ENCODE measurements at places on chromosomes 7 and 10.

DNA sequence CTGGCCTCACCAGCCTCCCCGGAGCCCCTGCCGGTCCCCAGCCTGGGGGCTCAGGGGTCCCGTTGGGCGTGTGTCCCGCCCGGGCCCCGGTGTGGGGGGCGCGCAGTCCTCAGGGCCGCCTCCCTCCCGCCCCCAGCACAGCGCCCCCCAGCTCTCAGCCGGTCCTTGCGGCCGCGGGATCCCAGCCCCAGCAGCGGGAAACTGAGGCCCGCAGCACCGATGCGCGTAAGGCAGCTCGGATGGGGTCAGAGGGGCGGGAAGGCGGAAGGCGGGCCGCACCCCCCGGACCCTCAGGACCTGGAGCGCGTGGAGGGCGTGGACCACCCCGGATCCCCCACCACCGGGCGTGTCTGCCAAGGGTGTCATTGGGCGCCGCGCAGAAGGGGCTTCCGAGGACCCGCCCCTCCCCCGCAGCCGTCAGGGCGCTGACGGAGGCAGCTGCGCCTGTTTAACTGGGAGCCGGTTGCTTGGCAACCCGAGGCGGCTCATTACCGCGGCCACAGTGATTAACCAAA lies 14.9 kb downstream of the UNCX start:
- no peak for DNase-seq

GRCh38 chr10:58050575-58050974 lies 217.1 kb downstream of the IPMK start:
- no peak for DNase-seq

DNA sequence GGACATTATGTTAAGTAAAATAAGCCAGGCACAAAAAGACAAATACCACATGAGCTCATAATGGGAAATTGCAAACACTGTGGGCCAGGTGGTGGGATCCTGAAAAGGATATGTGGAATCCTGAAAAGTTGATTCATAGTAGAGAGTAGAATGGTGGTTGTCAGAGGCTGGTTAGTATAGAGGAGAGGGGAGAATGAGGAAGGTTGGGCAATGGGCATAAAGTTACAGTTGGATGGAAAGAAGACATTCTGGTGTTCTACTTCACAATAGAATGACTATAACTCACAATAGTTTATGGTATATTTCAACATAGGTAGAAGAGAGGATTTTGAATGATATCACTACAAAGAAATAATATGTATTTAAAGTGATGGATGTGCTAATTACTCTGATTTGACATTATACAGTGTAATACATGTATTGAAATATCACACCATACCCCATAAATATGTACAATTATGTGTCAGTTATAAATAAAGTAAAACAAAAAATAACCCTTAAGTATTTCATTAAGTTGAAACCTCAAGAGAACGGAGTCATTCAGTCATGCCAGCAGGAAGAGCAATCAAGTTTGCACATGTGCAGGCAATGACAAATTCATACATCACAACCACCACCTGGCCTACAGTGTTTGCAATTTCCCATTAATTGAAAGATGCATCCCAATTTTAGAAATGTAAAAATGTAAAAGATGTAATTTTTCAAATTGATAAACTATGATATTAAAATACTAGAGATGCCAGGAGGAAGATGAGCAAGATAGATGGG lies 156.7 kb downstream of the MAGI2 start:
- no peak for DNase-seq

DNA sequence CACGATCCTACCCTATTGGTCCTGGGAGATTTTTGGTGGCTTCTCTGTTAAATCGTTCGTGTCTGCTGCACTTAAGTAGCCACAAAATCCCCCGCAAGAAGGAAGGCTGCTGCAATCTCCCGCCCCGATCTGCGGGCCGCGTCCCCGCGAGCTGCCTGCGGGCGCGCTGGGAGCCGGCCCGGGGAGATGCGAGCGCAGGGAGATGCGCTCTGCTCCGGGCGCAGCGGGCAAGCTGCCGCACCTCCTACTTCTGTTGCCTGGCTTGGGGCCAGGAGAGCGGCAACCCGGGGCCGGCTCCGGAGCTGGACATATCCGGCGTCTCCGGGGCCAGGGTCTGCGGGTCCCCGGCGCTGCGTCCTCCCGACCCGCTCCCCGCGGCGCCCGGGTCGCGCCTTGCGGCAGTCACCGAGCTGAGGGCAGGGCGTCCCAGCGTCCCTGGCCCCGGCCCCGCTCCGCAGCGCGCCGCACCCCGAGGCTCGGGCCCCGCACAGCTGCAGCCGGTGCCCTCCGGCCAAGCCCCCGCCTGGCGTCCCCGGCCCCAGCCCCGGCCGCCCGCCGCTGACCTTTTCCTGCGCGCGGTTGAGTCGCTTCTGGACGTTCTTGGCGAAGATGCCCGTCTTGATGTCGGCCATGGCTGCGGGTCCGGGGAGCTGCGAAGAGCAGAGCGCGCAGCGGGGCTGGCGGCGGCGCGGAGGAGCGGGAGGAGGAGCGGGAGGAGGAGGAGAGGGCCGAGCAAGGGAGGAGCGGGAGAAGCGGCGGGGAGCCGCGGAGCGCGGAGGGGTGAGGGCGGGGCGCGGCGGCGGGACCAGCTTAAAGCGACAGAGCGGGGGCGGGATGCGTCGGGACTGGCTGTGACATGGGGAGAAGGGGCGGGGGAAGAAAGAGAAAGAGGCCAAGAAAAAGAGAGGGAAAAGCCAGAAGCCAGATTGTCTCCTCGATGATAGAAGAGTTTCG lies at the start of gene AMPH:
TSS of gene AMPH (minus strand) at position 654 of the 954 bp plus-strand sequence. CDS start at position 632, 22 bp downstream.
- DNase-seq = no peak

DNA sequence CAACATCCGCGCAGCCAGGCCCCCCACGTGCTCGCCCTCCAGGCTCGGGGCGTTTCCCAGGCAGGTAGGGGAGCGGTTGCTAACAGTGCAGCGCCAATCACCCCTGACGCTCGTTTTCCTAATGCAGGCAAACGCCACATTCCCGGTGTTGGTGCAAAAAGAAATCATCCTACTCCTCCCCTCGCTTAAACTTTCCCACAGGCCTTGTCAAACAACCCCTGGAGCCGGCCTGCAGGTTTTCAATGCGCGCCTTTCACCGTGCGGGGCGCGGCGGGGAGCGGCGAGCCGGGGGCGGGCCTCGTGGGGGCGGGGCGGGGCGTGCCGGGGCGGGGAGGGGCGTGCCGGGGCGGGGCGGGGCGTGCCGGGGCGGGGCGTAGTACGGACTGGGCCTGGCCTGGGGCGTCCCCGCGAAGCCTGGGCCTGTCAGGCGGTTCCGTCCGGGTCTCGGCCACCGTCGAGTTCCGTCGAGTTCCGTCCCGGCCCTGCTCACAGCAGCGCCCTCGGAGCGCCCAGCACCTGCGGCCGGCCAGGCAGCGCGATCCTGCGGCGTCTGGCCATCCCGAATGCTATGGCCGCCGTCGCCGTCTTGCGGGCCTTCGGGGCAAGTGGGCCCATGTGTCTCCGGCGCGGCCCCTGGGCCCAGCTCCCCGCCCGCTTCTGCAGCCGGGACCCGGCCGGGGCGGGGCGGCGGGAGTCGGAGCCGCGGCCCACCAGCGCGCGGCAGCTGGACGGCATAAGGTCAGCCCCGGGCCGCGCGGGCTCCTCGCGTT lies at the start of gene ECHDC3:
TSS of gene ECHDC3 (plus strand) at position 374 of the 770 bp plus-strand sequence. CDS start at position 569, 195 bp downstream.
- DNase-seq = no peak
